ENCODE measurements at places on chromosomes 7 and 10. TPM values are rescaled to one million over a fixed set of nuclear protein-coding genes. Genes with fewer than 3 reads are reported as not detected.

- DNase-seq: no peak
Observed at GRCh38 chr7:74502216-74502891, 48.6 kb downstream of the GTF2IRD1 start.

POLR2J2 gene
- total RNA-seq: 0.44 TPM

PRPS1L1 gene
- total RNA-seq: not detected

CCL24 gene
- not detected for total RNA-seq

PAX4 gene
- total RNA-seq: not detected

GRCh38 chr7:44981035-44981706, 2.4 kb upstream of the MYO1G start:
- DNase-seq: no peak

GRCh38 chr7:69342154-69342884, 256.0 kb upstream of the AUTS2 start:
- no peak for DNase-seq

SLC29A4 gene
- total RNA-seq: 3.7 TPM

All from right atrium auricular region (tissue), 2 donors.